ENCODE measurements at places on chromosomes 7 and 10. TPM values are rescaled to one million over a fixed set of nuclear protein-coding genes. Genes with fewer than 3 reads are reported as not detected.

DNA sequence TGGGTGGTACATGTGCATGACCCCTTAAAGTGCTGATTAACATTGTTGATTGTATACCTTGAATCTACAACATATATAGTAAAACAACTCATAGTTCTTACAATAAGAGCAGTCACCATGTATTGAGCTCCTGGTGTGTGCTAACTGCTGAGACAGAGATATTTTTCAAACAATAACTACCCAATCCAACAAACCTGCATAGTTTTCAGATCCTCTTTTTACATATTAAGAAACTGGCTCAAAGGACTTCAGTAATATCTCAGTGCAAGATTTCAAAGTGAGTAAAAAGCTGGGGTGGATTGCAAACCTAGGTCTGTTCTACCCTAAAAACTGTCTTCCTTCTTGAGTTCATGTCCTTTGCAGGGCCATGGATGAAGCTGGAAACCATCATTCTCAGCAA lies 272.2 kb downstream of the SNX13 start:
- no peak for DNase-seq

- no peak for DNase-seq
Observed at GRCh38 chr7:141312395-141312794, 238.5 kb downstream of the TMEM178B start.

Gene CHAT
- total RNA-seq = 0.26 TPM

Gene SAP25
- not detected for total RNA-seq

DNA sequence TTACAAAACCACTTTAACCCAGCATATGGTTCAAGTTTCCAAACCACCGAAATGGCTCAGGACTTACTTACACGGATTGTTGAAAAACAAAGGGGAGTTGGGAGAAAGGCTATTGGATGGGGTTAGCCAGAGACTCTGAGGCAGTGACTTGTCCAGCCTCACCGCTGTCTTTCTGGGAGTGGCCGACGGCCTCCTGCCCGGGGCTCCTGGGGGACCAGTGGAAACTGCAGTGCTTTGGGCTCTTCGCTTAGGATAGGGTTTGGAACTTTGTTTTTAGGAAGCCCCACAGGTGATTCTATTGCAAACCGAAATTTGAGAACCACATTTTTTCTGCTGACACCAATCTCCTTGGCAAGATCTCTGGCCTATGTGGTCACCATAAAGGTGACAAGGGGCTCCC lies 38.1 kb upstream of the R3HCC1L start:
- DNase-seq = no peak

GRCh38 chr7:47502240-47502877 lies 79.6 kb downstream of the TNS3 start:
- no peak for DNase-seq

GRCh38 chr7:130999926-131000325 lies 265.9 kb upstream of the KLF14 start:
- DNase-seq = no peak

Gene RNF133
- 17.1 TPM for total RNA-seq

DNA sequence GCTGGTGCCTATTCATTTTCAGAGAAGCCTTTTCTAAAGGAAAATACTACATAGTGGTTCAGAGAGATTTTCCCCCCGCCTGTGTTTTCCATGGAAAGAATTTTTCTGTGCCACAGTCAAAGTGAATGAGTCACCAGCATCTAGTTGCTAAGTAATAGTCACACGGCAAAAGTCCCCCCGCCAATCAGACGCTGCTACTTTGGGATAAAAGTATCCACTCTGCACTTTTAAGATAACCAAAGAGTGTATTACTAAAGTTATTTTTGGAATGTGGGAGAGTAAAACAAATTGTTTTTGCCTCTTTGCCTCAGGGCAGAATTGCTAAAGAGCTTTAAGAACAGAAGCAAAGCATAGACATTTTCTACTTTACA lies 23.5 kb downstream of the ABLIM1 start:
- peak; percentile 65 for DNase-seq

- DNase-seq = no peak
Observed at GRCh38 chr10:77710081-77710551, 72.5 kb upstream of the KCNMA1 start.

Gene CUL2
- total RNA-seq = 8.0 TPM

Measured in body of pancreas (tissue), 4 donors.